Fibroblast of gingiva (primary cell): ENCODE measurements at places on chromosomes 3 and 15.

- no peak for DNase-seq
Observed at GRCh38 chr3:65762235-65762580, 276.5 kb downstream of the MAGI1 start.

- DNase-seq: no peak
Observed at GRCh38 chr3:185058796-185059195, 94.1 kb downstream of the C3orf70 start.

- no peak for DNase-seq
Observed at GRCh38 chr15:70226337-70226980, 128.7 kb upstream of the TLE3 start.

- DNase-seq: no peak
Observed at GRCh38 chr3:11084098-11084497, 70.2 kb upstream of the HRH1 start.

- no peak for DNase-seq
Observed at GRCh38 chr15:98805434-98806274, 157.3 kb downstream of the IGF1R start.

DNA sequence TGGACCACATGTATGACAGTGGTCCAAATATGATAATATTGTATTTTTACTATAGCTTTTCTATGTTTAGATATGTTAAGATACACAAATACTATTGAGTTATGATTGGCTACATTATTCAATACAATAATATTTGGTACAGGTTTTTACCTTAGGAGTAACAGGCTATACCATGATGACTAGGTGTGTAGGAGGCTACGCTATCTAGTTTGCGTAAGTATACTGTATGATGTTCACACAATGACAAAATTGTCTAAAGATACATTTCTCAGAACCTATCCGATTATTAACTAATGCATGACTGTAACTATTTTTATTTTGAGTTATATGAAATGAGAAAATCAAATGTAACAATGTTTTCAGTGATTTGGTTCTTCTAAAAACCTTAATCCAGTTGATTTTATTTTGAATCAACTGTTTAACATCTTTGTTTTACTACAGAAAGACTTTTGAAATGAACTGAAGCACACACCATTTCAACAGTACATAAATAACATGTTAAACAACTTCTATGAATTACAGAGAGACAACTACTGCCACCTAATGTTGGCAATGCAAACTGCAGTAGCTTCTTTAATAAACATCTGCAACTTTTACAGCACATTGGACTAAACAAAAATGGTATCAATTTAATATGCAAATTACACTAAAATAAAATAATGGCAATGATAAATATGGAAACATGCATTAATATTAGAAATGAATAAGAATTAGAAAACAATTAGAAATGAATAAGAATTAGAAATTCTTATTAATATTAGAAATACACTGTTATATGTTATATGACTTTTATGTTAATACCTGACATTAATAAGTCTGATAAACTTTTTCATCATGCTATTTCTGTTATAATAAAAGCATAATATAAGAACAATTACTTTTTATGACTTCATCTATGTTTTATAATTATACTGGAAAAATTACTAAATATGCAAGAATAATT is 255.7 kb downstream of the MBNL1 start:
- DNase-seq: peak; percentile 41

- DNase-seq: no peak
Observed at GRCh38 chr15:66933932-66934867, 131.2 kb upstream of the SMAD3 start.

DNA sequence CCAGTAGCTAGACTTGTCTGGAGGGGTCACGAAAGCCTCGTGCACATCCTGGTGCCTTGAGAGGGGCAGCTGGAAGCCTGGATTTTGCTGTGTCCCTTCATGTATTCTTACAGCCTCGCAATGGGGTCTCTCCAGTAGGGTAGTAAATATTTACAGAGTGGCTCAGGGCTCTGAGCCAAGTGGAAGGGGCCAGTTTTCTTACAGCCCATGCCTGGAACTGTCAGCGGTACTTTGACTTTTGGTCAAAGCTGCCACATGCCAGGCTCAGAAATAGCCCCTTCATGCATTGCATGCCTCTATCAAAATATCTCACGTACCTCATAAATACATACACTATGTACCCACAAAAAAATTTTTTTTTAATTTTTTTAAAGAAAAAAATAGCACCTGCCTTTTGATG is 119.2 kb downstream of the OSBPL10 start:
- DNase-seq: no peak

GRCh38 chr3:4429648-4430350 is 37.3 kb downstream of the SUMF1 start:
- DNase-seq: no peak

GRCh38 chr3:178302966-178303930 is 233.0 kb upstream of the KCNMB2 start:
- DNase-seq: no peak

GRCh38 chr3:189368384-189368783 is 196.6 kb downstream of the TPRG1 start:
- DNase-seq: no peak

DNA sequence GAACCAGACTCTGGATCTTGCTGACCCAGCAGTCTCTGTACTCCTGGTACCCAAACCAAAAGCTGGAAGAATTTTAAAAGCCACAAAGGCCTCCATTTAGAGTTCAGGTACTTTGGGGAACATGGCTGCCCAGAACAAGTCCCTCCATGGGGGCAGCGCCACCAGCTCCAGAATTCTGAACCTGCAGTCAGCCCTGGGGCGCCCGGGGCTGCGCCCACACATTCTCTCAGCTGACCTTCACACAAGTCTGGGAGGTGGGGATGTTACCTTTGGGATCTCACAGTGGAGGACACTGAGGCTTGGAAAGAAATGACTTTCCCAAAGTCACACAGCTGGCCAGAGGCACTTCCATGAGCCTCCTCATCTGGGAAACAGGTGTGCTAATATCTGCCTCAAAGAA is 154.8 kb downstream of the RAB11A start:
- DNase-seq: no peak

DNA sequence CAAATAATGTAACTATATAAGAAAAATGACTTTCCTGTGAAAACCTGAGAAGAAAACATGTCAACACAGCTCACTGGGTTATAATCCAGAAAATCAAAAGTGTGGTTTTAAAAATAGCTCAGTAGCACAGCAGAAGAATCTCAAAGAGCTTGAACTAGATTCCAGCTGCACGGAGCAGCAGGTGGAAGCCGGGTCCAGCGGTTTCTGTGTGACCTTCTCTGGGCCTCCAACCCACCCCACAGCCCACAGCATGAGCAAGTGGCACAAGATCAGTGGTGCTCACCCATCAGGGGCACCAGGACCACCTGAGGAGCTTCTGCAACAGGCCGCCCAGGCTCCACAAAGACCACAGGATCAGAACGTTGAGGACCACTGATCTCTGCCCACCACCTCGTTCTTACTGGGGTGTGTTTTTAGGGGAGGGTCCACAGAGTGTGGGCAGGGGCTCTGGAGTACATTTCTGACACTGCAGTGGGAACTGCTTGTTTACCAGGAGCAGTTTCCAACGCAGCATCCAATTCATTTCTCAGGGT is 23.2 kb downstream of the SLC41A3 start:
- no peak for DNase-seq

DNA sequence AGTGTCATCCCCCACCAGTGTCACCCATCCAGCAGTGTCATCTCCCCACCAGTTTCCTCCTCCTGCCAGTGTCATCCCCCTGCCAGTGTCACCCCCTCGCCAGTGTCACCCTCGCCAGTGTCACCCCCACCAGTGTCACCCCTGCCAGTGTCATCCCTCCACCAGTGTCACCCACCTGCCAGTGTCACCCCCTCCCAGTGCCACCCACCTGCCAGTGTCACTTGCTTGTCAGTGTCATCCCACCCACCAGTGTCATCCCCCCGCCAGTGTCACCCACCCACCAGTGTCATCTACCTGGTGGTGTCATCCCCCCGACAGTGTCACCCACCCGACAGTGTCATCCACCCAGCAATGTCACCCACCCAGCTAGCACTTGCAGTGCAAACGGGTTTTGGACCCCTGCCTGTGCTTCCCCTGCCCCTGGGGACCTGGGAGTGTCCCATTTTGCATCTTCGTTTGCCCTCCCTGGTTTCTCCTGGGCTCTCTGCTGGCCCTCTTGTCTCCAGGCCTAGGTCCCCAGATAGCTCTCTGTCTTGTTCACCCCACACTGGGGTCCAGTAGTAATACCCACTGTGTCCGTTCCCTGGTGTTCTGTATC is 99.8 kb upstream of the PRR20G start:
- no peak for DNase-seq

- DNase-seq: no peak
Observed at GRCh38 chr15:59011262-59011952, 23.9 kb downstream of the RNF111 start.

DNA sequence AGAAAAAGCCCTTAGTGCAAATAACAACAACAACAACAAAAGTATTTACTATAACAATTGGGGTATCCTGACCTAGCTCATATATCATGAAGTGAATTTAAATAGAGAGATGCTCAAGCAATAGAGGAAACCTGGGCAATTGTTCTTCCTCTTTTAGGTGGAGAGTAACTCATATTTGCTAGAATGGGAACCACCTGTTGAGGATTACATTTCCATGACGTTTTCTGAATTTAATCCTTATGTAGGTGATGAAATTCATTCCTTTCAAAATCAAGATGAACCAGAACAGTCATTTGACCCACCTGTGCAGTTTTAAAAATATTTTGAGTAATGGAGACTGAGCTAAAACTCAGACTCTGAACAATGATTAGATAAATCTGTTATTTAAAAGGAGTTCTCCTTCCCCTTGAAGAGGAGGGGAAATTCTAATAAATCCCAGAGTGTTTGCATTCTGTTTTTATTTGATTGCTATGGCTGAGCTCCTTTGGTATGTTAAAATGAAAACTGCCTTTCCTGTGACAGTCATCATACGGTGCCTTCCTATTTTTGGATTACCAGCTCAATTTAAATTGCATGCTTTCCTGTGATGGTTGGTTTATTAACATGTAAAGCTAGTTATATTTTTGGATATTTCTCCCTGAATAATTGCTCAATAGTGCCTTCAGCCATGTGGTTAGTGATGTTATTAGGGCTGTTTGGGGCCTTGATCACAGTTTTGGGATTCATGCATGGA is 24.3 kb downstream of the VPS8 start:
- no peak for DNase-seq

DNA sequence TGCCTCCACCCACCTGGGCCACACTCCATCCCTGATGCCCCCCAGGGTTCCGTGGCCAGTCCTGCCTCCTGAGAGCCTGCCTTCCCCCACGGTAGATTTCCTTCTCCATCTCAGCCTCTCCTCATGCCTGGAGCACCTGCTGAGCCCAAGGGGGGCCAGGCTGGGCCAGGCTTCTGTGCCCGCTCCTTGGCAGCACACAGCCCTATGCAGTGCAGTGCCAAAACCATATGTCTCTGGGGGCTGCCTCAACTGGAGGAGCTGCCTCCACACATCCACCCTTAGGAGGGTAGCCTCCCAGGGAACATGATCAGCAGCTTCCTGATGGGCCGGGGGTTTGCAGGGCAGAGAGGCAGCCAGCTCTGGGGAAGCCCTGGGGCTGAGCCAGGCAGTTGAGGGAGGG is 24.6 kb upstream of the GATA2 start:
- DNase-seq: no peak

DNA sequence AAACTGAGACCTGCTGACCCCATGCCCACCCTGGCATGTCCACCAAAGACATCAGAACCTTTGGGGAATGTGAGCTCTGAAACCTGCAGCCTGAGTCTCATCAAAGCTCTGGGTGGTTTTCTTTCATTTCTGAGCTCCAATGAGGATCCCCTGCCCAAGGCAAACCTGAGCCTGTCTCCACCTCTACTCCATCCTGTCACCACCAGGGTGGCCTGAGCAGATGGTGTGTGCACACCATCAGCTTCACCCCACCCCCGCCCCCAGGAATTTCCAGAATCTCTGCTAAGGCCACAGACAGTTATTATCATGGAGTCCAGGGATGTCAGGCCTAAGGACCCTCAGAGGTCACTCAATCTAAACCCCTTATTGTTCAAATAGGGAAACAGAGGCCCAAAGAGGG is 1.3 kb downstream of the XIRP1 start:
- no peak for DNase-seq
